IMR-90 (cell line): ENCODE measurements at places on chromosomes 16 and 17. TPM values are rescaled to one million over a fixed set of nuclear protein-coding genes. Genes with fewer than 3 reads are reported as not detected.

The GLTPD2 gene
- polyA plus RNA-seq: not detected in 2 replicates

The EPX gene
- not detected in 2 replicates for polyA plus RNA-seq

The ITGAX gene
- polyA plus RNA-seq: 0.09 TPM in 2 replicates

The VMO1 gene
- polyA plus RNA-seq: 0.14 TPM in 1 of 2 replicates, not detected in the other

The C17orf75 gene
- polyA plus RNA-seq: 8.2 and 11.5 TPM in 2 replicates

The ABCC1 gene
- 61.8 and 66.0 TPM in 2 replicates for polyA plus RNA-seq

The DNASE1 gene
- polyA plus RNA-seq: 12.9 and 15.9 TPM in 2 replicates

The OSBPL7 gene
- polyA plus RNA-seq: 14.5 and 16.3 TPM in 2 replicates

The KRTAP4-6 gene
- polyA plus RNA-seq: not detected in 2 replicates

The DOC2A gene
- 0.48 and 0.50 TPM in 2 replicates for polyA plus RNA-seq

The OR1F1 gene
- 0.12 and 0.27 TPM in 2 replicates for polyA plus RNA-seq

The SCIMP gene
- not detected in 2 replicates for polyA plus RNA-seq

The TBC1D3G gene
- polyA plus RNA-seq: not detected in 2 replicates

The PPP1R27 gene
- polyA plus RNA-seq: 0.20 and 0.21 TPM in 2 replicates

The OR2C1 gene
- 0.05 TPM in 1 of 2 replicates, not detected in the other for polyA plus RNA-seq

The C16orf78 gene
- not detected in 2 replicates for polyA plus RNA-seq
